HFF-Myc (cell line): ENCODE measurements at places on chromosomes 7 and 10.

GRCh38 chr7:40436710-40437109 lies 301.9 kb downstream of the SUGCT start:
- DNase-seq: no peak

DNA sequence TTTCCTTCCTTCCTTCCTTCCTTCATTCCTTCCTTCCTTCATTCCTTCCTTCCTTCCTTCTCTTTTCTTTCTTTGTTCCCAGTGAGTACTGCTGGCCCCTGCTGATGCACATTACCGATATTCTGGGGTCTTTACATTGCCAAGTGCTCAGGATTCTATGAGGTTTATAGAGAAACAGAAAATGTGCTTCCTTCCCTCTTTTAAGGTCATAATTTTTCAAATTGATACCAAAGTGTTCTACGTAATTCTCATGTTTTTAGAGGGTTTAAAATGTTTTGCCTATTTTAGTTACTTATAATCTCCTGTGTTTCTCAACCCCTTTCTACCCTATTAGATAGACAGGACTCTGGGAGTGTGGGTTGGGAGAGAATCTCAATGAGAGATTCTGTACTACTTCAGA lies 291.2 kb downstream of the HDAC9 start:
- no peak for DNase-seq

GRCh38 chr10:79105150-79105739 lies 36.5 kb downstream of the ZMIZ1 start:
- no peak for DNase-seq

GRCh38 chr10:62095181-62096122 lies 173.2 kb downstream of the RTKN2 start:
- no peak for DNase-seq

- DNase-seq: no peak
Observed at GRCh38 chr10:5533098-5533731, 8.5 kb downstream of the CALML3 start.

DNA sequence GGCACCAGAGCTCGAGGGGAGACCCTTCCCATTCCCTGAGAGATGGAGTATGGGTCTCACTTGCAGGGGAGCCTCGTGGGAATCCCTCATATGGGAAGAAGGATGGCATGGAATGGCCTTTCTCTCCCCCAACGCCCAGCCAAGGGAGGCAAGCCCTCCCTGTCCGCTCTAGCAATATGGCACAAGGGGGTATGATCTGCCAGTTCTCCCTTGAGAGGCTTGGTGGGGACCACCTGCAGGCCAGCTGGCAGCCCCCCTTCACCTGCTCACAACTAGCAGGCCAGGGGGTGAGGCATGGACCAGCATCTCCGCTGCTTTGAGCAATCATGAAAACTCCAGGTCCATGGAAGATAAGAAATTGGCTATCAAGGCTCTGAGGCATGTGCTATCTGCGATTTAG lies 70.8 kb downstream of the PARP12 start:
- DNase-seq: no peak

GRCh38 chr10:9166770-9167169 lies 1112.3 kb downstream of the GATA3 start:
- DNase-seq: no peak
